ENCODE measurements at places on chromosomes 1 and 21.

GRCh38 chr1:167893798-167894197 is 20.1 kb downstream of the ADCY10 start:
- no peaks in the 10 kb centered on the region for H3K4me1 ChIP-seq
- DNase-seq: no peak
- H3K27me3 ChIP-seq: no peaks in the 10 kb centered on the region
- H3K36me3 ChIP-seq: no peaks in the 10 kb centered on the region
- H3K27ac ChIP-seq: no peak overlapping the region
- no peak overlapping the region for H3K4me3 ChIP-seq

DNA sequence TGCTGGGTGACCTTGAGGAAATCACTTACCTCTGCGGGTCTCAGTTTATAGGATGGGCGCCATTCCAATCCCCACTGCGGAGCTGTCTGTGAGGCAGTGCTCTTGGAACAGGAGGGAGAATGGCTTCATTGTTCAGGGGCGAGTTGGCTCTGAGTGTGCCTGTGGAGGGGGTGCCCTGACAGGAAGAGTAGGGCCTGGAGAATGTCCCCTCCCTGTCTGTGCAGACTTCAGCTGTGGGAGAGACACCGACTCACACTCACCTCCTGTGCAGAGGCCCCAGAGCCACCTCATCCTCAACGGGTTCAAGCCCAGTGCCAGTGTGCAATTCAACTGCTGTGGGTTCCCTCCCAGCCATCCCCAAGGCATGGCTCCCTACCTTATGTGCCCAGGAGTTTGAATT is 17.1 kb downstream of the ADORA1 start:
- H3K4me1 ChIP-seq: peaks cover 42% of the 10 kb centered on the region
- H3K27me3 ChIP-seq: no peaks in the 10 kb centered on the region
- H3K36me3 ChIP-seq: no peaks in the 10 kb centered on the region
- DNase-seq: no peak
- no peak overlapping the region for H3K4me3 ChIP-seq

DNA sequence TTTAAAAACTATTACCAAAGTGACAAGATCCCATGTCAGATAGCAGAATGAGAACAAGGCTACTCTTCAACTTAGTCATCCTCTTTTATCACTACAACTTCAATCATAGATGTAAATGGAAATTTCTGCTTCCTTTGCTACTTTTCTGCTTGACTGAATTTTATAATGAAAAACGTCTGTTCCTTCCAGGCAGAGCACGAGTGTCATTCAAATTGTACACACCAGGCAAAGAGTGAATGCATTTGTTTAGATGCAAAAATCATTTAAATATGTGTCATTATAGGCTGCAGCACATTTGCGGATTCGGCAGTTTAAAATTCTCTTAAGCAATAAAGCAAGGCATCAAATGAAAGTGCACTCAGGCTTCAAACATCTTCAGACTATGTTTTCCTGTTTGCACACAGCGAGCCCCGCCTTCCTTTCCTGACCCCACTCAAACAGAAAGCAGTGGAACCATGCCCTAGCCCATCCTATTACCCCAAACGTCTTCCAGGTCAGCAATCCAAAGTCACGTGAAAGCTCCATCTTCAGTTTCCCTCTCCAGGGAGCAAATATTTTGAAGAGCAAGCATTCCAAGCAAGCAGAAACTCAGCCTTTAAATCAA is 99.6 kb downstream of the APP start:
- H3K36me3 ChIP-seq: no peaks in the 10 kb centered on the region
- 0 out of 2 replicates have a peak overlapping the region, but pooled peaks have one; percentile 5 for H3K4me3 ChIP-seq
- no peaks in the 10 kb centered on the region for H3K27me3 ChIP-seq
- peak; percentile 28 for DNase-seq

DNA sequence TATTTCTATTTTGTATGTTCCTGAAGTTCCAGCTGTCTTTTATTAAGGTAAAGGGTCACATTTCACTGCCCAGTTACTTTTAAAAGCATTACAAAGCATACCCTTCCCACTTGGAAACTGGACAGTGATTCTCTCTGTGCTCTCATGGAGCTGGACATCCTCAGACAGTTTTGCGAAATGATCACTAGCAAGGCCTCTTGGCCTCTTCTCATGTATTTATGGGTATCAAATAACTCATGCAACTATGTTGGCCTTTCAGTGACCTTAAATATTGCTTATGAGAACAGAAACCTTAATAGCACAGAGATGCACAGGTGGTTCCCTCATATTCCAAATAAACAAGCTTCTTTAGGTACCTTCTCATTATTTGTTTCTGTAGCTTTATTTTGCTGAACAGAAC is 7.9 kb upstream of the AMPD1 start:
- no peak for DNase-seq
- H3K27ac ChIP-seq: no peak overlapping the region
- peaks cover 31% of the 10 kb centered on the region for H3K36me3 ChIP-seq
- H3K27me3 ChIP-seq: no peaks in the 10 kb centered on the region
- no peaks in the 10 kb centered on the region for H3K4me1 ChIP-seq

GRCh38 chr1:60101516-60101915 is 27.9 kb upstream of the C1orf87 start:
- no peaks in the 10 kb centered on the region for H3K36me3 ChIP-seq
- H3K27ac ChIP-seq: no peak overlapping the region
- H3K27me3 ChIP-seq: no peaks in the 10 kb centered on the region
- H3K4me3 ChIP-seq: no peak overlapping the region
- no peaks in the 10 kb centered on the region for H3K4me1 ChIP-seq

GRCh38 chr1:7771823-7772299 is 765 bp downstream of the VAMP3 start:
- DNase-seq: no peak
- peaks cover 5% of the 10 kb centered on the region for H3K4me1 ChIP-seq
- H3K27ac ChIP-seq: peak overlapping the region; percentile 71
- peaks cover 28% of the 10 kb centered on the region for H3K36me3 ChIP-seq
- H3K4me3 ChIP-seq: peak overlapping the region; percentile 98

GRCh38 chr1:89996450-89997110 is 1.7 kb downstream of the ZNF326 start:
- DNase-seq: no peak
- H3K27me3 ChIP-seq: no peaks in the 10 kb centered on the region

All from SK-N-SH (cell line).